Mucosa of gallbladder (tissue), 1 donor: ENCODE measurements at places on chromosomes 11 and 22. TPM values are rescaled to one million over a fixed set of nuclear protein-coding genes. Genes with fewer than 3 reads are reported as not detected.

OR51V1 gene
- total RNA-seq = not detected

SMIM35 gene
- not detected for total RNA-seq

- DNase-seq = no peak
Measured at GRCh38 chr11:34030382-34030781, 21.1 kb upstream of the CAPRIN1 start.

GRCh38 chr22:38948181-38948940 is 9.0 kb upstream of the APOBEC3A start:
- no peak for DNase-seq

GRCh38 chr22:40898850-40899357 is 37.0 kb upstream of the DNAJB7 start:
- no peak for DNase-seq

DNA sequence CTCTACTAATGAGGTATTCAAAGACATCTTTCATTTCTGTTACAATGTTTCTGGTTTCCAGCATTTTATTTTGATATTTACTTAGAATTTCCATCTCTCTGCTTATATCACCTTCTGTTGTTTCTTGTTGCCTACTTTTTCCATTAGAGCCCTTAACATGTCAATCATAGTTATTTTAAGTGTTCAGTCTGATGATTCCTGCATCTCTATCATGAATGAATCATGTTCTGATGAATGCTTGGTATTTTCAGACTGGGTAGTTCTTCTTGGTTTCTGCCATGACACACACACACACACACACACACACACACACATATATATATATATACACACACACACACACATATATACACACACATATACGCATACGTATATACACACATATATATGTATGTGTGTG is 486.4 kb upstream of the ISX start:
- no peak for DNase-seq
